ENCODE measurements at places on chromosomes 1 and 21. TPM values are rescaled to one million over a fixed set of nuclear protein-coding genes. Genes with fewer than 3 reads are reported as not detected.

DNA sequence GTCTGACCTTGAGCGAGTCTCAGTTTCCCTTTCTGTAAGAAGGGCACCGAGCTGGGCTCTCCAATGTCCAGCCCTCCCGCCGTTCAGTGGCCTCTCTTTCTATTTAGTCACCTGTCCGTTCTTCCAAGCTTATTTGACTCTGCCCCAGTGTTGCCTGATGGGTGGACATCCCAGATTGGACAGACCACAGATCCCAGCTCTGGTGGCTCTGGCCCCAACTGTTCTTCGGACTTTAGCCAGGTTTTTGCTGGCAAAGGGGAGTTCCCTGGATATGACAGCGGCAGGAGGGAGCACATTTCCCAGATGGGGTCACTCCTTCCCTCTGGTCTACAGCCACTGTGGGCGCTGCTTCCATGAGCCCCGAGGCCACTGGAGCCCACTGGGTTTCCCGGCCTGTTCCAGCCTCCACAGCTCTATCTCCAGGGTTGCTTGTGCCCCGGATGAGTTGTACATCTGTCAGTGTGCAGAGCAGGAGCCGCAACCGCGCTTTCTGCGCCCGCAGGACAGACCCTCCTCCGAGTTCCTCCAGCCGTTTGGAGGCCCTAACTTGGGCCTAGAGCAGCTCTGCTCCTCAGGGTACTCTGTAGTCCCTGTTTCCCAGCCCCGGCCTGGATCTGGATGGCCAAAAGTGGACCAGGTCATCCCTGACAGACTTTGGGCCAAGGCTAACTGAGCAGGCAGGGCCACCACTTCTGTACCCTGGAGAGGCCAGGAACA is 3.8 kb downstream of the DMBX1 start:
- peaks cover 31% of the 10 kb centered on the region for H3K27me3 ChIP-seq
- no peak overlapping the region for H3K4me3 ChIP-seq
- no peak for DNase-seq
- no peak overlapping the region for H3K27ac ChIP-seq
- peaks cover 26% of the 10 kb centered on the region for H3K4me1 ChIP-seq

DNA sequence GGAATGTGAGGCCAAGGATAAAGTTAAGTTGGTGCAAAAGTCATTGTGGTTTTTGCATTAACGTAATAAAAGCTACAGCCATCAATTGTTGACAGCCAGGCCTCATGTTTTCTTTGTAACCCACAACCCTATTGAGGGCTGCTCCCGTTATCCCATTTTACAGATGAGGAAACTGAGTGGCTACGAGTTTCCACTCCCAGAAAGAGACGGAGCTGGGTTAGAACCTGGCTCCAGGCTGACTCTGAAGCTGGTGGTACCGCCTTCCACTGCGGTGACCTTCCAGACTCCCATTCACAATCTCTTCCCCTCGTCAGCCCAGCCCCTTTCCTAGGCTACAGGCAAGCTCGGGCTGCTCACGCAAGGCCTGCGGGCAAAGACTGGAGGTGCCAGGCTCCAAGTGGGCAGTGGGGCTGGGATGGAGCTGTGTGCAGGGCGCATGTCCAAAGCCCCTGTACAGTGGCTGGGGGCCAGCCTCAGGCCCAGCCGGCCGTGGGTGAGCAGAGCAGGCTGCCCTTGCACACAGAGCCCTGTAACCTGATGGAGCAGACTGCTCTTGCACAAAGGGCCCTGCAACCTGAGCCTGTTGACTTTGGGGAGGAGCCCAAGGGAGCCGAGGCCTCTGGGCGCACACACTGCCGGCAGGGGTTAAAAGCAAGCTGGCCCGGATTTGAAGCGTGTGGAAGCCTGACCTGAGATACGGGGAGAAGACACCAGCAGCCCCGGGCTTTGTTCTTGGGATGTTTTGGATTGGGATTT is 97.4 kb upstream of the TMPRSS2 start:
- no peak for DNase-seq
- H3K27me3 ChIP-seq: no peaks in the 10 kb centered on the region
- H3K27ac ChIP-seq: no peak overlapping the region
- H3K4me3 ChIP-seq: no peak overlapping the region
- H3K4me1 ChIP-seq: peaks cover 8% of the 10 kb centered on the region

DNA sequence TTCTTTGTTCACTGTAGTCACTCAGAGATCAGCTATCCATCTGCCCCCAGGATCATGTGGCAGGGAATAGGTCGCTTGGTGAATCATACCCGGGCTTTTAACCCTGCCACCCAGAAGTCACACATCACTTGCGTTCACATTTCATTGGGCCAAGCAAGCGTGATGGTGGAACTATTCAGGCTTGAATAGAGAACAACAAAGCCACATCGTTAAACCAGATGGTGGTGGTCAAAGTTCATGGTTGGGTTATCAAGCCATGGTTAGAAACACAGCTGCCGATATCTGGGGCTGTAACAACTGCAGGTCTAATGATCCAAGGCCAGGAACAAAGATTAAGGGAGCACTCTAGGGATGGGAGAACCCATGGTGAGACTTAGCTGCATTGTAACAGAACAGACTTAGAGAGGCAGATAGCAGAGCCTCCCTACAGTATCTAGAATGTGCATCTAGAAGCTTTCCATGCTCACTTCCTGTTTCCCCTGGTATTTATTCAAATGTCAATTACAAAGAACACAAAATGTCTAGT is 40.0 kb upstream of the PTPRC start:
- no peak overlapping the region for H3K4me3 ChIP-seq
- DNase-seq: no peak
- no peaks in the 10 kb centered on the region for H3K36me3 ChIP-seq

DNA sequence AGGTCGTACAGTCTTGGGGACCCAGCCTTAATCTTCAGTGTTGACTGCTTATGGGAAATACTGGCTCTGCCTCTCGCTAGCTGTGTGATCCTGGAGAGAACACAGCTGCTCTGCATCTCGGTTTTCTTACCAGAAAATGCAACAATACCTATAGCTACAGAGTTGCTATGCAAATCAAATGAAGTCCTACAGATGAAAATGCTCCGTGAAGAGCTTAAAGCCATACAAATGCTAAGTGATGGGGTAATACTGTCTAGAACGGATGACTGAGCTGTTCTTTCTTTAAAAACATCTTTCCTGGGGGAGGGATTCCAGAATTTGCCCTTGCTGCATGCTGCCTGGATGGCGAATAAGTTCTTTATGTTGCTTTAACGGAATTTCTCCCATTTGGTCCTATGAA is 132.0 kb downstream of the ZBTB18 start:
- H3K4me1 ChIP-seq: no peaks in the 10 kb centered on the region
- no peaks in the 10 kb centered on the region for H3K36me3 ChIP-seq
- H3K27me3 ChIP-seq: no peaks in the 10 kb centered on the region
- H3K27ac ChIP-seq: no peak overlapping the region
- H3K4me3 ChIP-seq: no peak overlapping the region
- DNase-seq: no peak

GRCh38 chr1:7233646-7234470 is 448.6 kb downstream of the CAMTA1 start:
- H3K36me3 ChIP-seq: no peaks in the 10 kb centered on the region
- peak; percentile 64 for DNase-seq
- no peak overlapping the region for H3K27ac ChIP-seq
- no peak overlapping the region for H3K4me3 ChIP-seq
- H3K27me3 ChIP-seq: no peaks in the 10 kb centered on the region

DNA sequence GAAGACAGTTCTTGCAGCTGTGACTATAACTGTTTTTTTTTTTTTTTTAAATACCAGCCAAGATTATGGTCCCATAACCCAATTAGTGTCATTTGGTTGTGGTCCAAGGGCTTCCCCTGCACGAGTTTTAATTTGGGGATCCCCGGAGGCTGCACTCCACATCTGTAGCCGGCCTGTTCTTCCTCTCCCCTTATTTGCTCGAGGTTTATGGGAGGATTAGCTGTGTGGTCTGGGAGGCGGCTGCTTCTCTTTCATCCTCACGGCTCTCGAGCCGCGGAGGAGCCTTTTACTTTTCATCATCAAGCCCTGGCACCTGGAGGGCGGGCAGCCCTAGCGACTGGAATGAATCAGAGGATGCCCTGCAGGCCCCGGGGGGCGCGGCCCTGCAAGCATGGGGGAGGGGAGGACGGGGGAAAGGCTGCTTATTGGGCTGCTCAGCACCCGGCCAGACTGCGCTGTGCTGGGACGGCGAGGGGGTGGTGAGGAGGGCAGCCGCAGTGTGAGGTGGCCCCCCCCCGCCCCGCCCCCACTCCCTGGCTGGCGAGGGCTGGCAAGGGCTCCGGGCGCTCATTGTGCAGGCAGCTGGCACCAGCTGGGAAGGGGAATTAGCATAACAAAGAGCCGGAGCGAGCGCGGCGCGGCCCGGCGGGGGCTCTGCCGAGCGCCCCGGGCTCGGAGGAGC is 18.5 kb downstream of the SERTAD4 start:
- DNase-seq: no peak
- H3K27me3 ChIP-seq: no peaks in the 10 kb centered on the region

Gene LIPI
- not detected for total RNA-seq

Gene TSSK3
- total RNA-seq: not detected

All from vagina (tissue), 2 donors.